ENCODE measurements at places on chromosomes 13 and 19.

DNA sequence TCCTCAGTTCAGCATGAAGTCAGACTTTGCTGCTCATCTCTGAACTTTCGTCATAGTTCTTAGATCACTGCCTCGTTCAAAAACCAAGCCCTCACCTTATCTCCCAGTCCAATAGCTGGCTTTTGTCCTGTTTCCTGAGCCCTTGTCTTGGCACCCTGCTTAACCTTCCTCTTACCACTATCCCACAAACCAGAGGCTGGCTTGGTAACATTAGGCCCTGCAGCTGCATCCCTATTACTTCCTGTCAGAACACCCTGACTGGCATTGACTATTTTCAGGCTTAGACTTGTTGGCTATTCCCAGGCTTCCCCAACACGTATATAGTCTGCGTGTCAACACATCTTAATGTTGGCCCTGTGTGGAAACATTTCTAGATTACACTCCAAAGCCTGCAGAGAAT is 172.4 kb downstream of the VWA8 start:
- DNase-seq: peak; percentile 96

DNA sequence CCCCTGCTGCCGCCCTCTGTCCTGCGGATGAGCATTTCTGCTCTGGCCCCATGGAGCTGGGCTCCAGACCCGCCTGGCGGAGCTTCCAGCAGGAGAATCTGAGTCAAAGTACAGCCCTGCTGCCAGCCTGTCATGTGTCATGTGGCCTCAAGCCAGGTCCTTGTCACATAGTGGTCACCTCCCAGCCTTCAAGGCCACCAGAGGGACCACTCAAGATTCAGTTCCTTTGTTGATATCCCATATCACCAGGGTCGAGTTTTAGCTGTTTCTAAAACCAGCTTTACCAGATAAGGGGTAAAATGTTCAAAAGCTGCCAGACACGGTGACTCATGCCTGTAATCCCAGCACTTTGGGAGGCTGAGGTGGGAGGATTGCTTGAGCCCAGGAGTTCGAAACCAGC is 13.4 kb downstream of the THOP1 start:
- no peak for DNase-seq

GRCh38 chr19:38224014-38224862 is at the start of gene DPF1:
DPF1 (minus strand) TSS chr19:38224222; CDS start chr19:38224142, 80 bp downstream.
- DNase-seq: peak; percentile 71

GRCh38 chr13:27012482-27013197 is 159.0 kb downstream of the USP12 start:
- no peak for DNase-seq

GRCh38 chr13:113650275-113650674 is 7.7 kb downstream of the ATP4B start:
- no peak for DNase-seq
